ENCODE measurements at places on chromosomes 12 and 14.

GRCh38 chr12:25690996-25691864 lies 138.1 kb upstream of the LMNTD1 start:
- DNase-seq, result no peak

GRCh38 chr12:56581418-56582145 lies 48.5 kb downstream of the BAZ2A start:
- no peak for DNase-seq

DNA sequence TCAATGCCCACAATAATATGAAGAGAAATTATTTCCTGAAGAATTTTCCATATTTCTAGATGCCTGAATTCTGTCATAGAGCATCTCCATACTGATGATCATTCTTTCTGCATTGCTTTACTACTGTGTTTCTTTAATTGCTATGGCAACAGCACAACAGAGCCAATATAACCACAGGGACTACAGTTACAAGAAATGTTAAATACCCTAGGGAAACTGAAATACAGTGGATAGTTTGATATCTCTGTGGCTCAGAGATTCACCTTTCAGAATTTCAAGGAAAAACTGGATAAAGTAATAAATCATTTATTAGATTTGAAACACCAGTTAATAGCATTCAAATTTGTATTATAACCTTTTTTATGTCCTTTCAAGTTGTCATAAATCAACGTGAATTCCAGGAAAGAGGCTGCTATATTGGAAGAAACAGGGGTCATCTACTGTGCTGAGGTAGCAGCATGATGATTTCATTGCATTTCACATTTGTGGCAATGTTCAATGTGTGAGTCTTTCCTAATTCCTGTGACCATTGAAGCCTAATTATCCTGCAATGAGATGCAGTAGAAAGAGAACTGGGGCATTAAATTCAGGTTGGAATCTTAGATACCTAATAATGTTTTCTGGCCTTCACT lies 267.1 kb downstream of the LRFN5 start:
- peak; percentile 0 for DNase-seq

GRCh38 chr12:91216871-91217270 lies 34.3 kb upstream of the DCN start:
- DNase-seq, result no peak

DNA sequence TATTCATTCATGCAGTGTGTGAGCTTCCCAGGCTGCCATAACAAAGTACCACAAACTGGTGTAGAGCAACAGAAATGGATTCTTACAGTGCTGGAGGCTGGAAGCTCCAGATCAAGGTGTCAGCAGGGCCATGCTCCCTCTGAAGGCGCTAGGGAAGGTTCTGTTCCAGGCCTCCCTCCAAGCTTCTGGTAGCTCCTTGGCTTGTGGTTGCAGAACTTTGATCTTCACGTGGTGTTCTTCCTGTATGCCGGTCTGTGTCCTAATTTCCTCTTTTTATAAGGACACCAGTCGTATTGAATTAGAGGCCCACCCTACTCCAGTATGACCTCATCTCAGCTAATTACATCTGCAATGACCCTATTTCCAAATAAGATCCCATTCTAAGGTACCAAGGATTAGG lies 3.1 kb downstream of the OTUB2 start:
- no peak for DNase-seq

DNA sequence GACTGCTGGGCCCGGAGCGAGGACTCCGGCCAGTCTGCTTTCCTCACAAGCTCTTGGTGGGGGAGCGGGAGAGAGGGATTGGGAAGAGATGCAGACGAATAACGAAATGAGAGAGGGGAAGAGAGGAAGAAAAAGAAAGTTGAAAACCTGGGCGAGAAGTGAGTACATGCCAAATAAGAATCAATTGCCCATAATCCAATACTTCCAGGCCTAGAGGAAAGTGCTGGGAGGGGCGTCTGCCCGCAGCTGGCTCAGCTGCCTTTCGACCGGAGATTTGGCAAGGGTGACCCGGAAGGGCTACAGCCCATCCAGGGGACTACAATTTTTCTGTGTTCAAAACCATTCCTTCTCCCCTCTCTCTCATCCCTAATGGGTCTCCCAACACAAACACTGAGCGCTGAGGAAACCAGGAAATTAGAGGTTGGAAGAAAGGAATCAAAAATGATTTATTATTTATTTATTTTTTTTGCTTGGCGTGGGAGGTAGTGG lies 4.9 kb downstream of the NKX2-1 start:
- no peak for DNase-seq
